Stimulated activated CD4-positive, alpha-beta T cell treated with anti-CD3 and anti-CD28 coated beads, Interleukin-2, amount 100 ng/mL, for 48 hours (primary cell): ENCODE measurements at places on chromosomes 12 and 14.

GRCh38 chr14:104892531-104893434 is 27.7 kb downstream of the CEP170B start:
- DNase-seq: no peak

- DNase-seq: no peak
These were observed 120.1 kb downstream of the SMOC1 start for GRCh38 chr14:69999261-69999674.

- no peak for DNase-seq
These were observed 32.4 kb downstream of the CCDC88C start for GRCh38 chr14:91385224-91385623.

DNA sequence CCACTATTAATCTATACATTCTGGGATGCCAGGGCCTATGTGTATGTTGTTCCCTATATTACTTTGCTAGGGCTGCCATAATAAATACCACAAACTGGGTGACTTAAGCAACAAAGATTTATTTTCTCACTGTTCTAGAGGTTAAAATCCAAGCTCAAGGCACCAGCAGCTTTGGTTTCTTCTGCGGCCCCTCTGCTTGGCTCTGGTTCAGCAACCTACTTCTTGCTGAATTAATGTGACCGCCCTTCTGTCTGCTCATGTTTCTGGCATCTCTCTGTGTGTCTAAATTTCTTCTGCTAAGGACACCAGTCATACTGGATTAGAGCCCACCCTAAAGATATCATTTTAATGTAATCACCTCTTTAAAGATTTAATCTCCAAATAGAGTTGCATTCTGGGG is 84.7 kb downstream of the ZNF664 start:
- DNase-seq: no peak

DNA sequence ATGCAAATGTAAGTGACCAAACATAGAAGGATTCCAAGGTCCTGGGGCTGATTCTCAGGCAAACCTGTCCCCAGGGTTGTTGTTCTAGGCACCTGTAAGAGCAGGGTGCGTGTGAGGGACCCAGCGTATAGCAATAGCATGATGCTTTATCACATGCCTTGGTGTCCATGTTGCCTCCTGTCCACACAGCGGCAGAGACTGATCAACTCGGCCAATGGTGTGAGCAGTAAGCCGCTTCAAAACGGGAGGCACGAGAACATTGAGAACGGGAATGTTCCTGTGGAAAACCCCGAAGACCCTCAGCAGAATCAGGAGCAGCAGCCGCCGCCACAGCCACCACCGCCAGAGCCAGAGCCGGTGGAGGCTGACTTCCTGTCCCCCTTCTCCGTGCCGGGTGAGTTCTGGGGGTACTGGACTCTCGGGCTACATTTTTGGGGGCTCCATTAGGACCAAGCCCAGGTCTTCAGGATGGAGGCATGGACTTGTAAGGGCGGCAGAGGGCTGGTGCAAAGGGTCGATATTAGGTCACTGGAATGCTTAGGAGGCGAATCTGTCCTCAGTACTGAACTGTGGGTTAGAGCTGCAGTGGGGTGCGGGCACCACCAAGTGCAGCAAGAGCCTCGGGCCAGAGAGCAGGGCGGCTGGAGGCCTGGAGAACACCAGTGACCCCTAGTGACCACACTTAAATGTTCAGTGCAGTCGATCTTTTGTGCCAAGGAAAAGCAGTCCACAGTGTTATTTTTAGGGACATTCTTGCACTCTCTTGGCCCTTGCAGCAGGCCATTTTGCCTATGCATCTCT is 57.2 kb upstream of the RIN3 start:
- no peak for DNase-seq

GRCh38 chr14:91858536-91859275 is 8.6 kb downstream of the TC2N start:
- DNase-seq: no peak

DNA sequence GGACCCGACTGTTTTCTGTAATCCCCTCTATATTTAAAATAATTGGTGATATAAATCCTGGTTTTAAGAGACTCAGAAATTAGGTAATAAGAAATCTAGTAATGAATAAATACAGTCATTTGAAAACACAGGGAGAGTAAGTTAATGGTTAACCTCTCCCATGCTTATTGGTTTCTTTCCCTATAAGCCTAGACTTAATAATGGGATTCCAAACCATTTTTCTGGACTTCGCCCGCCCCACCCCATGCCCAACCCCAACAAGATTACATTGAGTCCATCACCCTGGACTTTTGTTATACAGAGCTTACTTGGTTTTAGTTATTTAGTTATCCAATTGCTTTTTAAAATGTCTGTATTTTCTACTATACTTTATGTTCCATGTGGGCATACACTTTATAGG is 98.7 kb downstream of the WIF1 start:
- DNase-seq: no peak

DNA sequence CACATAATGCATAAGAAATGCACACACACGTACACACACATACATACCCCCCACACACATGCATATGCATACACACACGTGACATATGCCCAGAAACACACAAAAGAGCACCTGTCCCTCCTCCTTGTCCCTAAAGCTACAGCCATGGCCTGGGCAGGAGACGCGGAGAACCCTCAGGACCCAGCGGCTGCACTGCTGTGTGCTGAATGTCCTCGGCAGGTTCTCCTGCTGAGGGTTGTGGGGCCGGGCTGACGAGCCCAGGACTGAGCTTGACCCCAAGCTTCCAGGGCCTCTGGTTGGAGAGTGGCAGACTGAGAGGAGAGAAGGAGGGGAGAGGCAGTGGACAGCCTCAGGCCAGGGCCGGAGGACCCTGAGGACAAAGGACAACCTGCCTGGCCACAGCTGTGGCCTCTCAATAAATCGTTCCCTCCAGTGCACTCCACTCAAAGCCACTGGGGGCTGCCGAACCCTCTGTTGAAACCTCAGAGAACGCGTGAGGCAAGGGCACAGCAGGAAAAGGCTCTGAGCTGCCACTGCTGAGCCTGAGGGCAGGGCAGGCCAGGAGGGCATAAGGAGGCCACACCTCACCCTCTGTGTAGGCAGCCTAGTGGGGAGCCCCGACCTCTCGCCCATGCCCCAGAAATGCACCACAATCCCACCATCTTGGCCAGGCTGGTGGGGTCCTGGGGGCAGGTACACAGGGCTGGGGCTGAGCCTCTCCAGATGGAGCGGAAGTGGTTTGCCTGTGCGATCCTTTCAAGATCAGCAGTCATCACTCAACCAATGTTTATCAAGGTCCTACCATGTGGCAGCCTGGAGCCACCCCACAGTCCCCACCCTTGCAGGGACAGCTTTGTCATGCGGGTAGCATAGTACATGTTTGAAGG is 3.1 kb downstream of the CACNA2D4 start:
- no peak for DNase-seq

DNA sequence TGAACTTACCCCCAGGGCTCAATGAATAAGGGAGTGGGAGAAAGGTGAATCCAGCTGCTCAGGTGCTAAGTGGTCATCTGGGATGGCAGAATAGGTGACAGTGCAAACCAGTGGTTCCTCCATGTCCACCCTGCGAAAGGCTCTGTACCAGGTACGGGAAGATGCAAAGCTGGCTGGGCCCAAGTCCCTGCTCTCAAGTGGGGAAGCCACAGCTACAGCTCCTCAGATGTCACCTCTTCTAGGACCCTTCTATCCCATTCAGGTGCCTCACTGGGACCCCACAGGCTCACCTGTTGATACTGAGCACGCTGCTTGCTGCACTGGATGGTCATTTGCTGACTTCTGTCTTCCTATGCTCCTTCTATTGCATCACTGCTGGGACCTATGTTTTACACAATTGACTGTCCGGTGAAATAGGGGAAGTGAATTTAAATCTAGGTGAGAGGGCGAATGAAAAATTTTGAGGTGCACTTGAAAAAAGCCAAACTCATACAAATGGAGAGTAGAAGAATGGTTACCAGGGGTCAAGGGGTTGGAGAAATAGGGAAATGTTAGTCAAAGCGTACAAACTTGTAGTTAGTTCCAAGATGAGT is 20.3 kb upstream of the PPP4R4 start:
- DNase-seq: no peak
